Activated CD4-positive, alpha-beta T cell treated with anti-CD3 and anti-CD28 coated beads, Interleukin-2, Interleukin-4, amounts not matched to agents 100 ng/mL and 50 ng/mL, durations not matched to agents 16 hours and 8 hours (primary cell): ENCODE measurements at places on chromosomes 5 and 9.

DNA sequence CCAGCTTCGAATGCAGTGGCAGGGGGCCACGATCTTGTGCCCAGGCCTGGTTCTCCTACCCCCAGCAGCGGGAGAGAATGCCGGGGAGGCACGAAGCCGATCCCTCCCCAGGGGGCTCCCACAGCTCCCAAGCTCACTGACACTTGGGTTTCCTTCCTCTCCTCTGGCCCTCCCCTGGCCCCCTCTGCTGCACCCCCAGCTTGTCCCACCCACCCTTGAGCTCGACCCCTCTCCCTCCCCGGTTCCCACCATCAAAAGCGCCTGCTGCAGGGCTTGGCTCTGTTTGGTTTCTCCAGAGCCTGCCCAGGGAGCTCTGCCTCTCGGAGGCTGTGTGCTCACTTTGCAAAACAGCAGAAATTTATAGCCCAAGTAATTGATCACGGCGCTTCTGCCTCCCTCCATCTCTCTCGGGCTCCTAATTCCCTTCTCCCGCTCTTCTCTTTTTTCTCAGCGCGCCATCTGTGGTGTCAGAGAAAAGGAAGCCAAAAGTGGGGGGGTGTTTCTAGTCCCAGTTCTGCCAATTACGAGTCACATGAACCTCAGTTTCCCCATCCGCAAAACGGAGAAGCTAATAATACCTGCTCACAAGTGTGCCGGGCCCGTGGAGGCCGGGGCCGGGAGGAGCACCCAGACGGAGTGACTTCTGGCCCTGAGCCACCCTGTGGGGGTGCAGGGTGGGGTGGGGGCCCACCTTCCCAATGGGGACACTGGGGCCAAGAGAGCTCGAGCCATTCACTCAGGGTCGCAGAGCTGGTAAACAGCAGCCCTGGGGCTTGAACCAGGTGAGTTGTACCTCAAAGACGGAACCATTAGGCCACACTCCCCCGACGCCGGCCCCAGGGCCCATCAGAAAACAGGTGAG, 141.2 kb upstream of the IER5L start:
- no peak for DNase-seq

GRCh38 chr9:99905833-99906402, 536 bp upstream of the STX17 start:
- no peak for DNase-seq

- no peak for DNase-seq
Observed at GRCh38 chr5:36359267-36359666, 57.6 kb upstream of the RANBP3L start.

DNA sequence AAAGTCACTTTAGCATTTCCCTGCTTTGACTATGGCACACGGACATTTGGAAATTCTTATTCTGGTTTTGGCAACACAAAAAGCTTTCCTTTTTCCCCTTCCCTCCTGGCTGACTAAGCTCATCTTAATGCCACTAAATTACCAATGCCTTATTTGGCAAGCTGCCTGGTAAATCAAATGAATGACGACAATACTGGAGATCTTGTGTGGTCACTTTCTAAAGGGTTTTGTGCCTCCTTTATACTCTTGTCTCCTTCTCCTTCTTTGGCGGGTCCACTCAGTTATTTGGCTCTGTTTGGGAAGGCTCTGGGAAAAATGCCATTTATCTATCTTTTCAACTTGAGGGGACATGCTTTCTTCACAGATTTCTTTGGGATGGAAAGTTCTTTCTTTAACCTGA, 34.9 kb downstream of the SH3GL2 start:
- DNase-seq = no peak

DNA sequence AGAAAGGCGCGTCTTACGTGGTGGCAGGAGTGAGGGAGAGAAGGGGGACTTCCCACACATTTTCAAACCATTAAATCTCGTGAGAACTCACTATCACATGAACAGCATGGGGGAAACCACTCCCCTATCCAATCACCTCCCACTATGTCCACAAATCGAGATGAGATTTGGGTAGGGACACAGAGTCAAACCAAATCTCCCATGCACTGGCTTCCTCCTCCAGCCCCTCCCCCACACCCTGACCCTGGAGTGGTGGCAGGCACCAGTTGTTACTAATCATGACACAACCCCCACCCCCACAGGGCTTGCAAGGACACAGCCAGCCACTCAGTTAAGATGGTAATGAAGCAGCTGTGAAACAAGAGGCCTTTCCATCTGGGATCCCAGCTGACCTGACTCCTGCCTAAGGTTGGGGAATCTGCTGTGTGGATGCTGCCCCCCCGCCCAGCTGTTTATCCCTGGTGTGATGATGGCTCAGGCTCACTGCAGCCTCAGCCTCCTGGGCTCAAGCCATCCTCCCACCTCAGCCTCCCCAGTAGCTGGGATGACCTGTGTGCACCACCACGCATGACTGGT, 57.1 kb upstream of the FUBP3 start:
- DNase-seq = no peak

DNA sequence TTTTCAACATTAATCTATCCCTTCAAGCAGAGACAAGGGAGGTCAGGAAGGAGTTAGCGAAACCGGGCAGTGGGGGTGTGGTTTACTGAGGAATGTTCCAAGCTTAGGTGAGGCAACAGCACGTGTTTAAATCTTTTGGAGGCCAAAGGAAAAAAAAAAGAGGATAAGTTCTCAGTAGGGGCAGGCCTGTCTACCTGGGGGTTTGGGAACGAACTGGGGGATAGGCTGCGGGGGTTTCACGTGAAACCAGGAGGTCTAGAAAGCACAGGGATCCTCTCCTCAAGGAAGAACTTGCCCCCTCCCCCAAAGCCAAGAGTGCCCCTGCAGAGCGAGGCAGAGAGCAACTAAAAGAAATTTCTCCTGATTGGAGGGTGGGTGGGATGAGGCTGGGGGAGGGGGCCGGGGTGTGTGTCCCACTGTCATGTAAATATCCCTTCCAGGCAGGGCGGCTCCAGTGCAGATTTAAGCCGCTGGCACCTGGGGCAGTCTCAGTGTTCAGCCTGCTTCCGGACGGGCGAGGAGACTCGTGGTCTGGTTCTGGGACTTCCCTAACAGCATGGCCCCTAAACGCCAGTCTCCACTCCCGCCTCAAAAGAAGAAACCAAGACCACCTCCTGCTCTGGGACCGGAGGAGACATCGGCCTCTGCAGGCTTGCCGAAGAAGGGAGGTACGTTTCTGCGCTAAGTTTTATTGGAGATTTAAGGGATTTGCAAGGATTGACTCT, 5.5 kb upstream of the SET start:
- peak; percentile 49 for DNase-seq

DNA sequence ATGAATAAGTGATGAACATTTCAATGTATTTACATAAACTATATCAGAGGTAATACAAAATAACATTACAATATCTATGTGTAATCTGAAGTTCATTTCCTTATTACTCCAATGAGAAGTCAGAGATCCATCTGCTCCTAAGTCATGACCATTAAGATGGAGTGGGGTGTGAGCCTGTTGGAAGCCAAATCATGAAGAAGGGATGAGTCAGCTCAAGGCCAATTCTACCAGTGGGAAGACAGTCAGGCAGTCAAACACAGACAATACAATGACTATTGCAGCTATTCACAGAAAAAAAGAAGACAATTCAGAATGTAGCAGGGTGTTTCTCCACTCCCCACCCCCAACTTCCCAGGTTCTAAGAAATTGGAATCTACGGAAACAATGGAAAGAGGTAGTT, 155.0 kb downstream of the NFIB start:
- DNase-seq = no peak

DNA sequence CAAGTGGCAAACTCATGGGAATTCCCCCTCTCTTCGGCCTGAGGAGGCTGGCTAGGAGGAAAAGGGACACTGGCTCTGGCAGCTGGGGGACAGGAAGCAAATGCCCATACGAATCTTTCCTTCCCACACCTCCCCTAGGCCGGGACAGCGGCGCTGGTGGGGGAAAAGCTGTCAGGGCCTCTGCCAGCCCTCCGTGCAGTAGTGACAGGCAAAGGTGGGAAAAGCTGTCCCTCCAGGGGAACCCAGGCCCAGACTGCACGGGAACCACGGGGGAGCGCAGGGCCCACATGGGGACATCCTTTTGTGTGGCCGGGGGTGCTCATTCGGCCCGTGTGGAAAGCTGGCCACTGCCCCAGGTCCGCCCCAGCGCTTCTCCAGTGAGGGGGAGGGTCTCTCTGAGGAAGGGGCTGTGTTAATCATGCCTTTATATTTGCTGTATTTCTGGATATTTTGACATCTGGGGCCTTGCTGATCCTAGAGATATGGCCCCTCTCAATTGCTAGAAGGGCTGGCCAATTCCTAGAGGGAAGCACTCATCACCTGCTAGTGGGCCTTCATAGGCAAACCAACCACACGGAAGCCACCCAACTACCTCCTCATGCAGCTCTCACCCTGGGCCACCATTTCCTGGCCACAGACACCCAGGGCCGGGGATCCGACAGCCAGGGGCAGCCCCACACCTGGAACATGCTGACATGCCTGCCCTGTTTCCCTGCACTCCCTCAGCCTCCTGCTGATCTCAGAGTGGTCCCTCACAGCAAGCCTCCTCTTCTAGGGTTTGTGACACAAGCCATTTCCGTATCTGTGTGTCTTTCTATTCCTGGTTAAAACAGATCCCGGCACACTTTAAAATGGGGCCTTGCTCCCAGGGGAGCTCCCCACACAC, 138.8 kb downstream of the ROR2 start:
- no peak for DNase-seq

DNA sequence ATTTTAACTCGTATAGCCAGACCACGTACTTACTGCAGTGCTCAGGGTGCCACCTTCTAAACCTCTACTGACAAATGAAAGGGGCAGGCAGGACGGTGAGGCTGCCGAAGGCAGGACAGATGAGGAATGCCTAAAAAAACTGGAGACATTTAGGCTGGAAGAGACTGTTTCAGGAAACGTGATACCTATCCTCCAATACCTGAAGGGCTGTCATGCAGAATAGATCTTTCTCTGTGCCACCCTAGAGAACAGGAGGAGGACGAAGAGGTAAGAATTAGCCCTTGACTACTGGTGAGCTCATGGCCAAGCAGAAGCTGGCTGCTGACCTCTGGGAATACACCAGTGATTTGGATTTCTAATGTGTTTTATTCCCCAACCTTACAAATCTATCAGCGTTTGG, 139.4 kb downstream of the EFNA5 start:
- DNase-seq = no peak

DNA sequence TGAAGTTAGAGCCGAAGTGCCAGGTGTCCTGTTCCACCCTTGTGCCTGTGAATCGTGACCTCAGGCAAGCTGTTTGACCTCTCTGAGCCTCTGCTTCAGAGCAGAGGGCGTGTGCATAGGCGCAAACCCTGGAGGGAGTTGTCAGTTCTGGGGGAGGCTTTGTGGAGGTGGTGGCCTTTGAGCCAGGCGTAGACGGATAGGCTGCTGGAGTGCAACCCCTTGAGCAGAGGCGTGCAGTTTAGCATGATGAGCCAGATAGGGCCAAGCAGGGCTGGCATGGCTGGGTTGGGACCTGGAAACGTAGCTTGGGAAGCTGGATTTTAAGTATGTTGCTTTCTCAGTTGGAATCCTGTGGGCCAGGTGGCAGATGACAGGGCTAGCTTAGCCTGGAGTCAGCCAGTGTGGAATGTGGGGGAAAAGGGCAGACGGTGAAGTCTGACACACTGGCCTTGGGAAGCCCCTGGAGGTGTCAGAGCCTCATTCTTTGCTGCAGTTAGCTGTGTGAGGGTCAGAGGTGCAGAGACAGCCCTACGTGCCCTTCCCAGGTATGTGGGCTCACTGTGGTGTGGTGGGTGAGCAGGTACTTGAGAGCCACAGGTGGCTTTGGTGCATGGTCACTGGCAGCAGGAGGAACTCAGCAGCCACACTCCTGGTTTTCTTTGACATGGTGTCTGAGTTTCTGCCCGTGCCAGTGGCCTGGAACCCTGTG, 93.4 kb downstream of the DAB2IP start:
- DNase-seq = no peak

DNA sequence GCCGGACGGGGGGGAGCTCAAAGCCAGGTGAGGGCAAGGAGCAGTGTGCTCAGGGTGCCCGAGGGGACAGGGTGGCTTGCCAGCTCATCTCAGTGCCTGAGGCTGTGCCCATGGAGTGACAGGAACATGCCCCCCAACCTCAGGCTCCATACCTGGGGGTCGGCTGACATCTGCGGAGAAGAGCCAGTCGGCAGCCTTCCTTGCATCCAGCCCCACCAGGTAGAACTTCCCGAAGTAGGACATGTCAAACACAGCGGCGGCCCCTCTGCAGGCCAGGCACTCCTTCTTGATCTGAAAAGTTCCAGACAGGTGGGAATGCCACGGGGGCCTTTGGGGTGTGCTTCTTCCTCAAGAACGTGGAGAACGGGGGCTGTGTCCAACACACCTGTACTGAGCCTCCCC, 42.1 kb downstream of the SARDH start:
- DNase-seq = no peak

GRCh38 chr5:132446621-132447020, 44.0 kb downstream of the IRF1 start:
- DNase-seq = no peak

DNA sequence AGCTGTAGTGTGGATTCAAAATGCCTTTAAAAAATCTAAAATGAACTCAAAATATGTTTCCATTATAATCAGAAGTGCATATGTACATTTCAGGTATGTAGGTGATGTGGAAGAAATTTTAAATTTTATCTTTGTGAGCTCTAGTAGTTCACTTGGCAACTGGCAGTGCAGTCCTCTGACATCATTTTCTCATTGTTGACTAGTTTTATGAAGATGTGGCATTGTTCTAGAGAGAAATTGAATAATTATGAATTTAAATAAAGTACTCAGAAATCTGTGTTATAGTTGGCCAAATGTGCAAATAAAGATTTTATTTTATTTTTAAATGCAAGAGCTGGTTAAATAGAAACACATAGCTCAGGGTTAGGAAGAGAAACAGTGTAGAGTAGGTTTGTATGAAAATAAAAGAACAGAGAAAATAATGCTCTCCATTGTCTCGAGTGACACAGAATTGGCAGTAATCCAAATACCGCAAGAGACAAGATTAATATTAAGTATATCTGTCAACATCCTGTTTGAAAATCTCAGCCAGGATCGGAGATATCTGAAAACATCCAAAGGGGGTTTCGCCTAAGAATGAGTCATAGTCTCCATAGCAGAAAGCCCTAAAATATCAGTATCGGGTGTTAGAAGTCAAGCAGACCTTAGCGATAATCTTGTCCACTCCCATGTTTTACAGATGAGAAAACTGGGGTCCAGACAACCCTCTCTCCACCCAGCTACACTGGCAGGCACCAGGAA, 189.4 kb downstream of the CCDC192 start:
- no peak for DNase-seq
